ENCODE measurements at places on chromosomes 3 and 15. TPM values are rescaled to one million over a fixed set of nuclear protein-coding genes. Genes with fewer than 3 reads are reported as not detected.

Gene RETNLB
- total RNA-seq, result not detected

Gene CFAP100
- not detected for total RNA-seq

Gene CHRNA3
- total RNA-seq, result not detected

Gene ADAMTS9
- total RNA-seq, result 22.6 TPM

Gene TNNC1
- total RNA-seq, result not detected

Gene PLA2G4D
- total RNA-seq, result not detected

Gene FRG2C
- total RNA-seq, result not detected

Gene CCR3
- not detected for total RNA-seq

Gene KBTBD13
- total RNA-seq, result not detected

- DNase-seq, result no peak
Observed at GRCh38 chr3:161913786-161914389, 417.3 kb downstream of the OTOL1 start.

DNA sequence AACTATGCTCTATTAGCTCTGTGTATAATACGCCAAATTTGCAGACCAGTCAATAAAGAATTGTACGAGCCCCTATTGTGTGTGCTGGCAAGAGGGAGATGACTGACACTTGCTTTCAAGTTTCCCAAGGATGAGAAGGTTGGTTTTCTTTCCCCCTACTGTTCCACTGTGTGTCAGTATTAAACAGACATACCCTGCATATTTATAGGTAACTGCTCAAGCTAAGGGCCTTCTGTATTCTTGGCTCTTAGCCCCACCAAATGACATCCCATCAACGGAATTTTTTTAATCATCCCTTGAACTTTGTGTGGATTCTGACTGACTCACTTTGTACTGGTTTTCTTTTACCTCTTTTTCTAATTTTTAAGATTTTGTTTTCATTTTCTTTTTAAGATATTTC, 60.6 kb upstream of the GYG1 start:
- no peak for DNase-seq

- DNase-seq, result peak; percentile 86
Observed at GRCh38 chr15:95296643-95297042, 1033.9 kb upstream of the NR2F2 start.

DNA sequence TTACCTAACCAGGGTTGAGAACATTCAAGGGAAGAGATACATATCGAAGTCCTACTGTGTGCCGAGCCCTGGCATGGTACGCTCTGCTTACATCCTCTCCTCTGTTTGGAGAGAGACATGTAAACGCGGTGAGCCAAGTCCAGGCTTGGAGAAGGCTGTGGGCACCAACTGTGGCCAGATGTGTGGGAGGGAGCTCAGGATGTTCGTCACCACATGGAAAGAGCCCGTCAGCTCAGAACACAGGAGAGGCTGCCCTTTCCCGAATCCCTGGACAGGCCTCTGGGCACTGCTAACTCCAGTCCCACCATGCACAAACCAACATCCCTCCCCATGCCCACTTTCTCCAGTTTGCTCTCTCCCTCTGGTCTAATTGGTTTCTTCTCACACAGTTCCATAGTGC, 43.0 kb downstream of the MESD start:
- DNase-seq, result no peak

- DNase-seq, result peak; percentile 87
Observed at GRCh38 chr15:77482570-77482969, 61.9 kb downstream of the HMG20A start.

DNA sequence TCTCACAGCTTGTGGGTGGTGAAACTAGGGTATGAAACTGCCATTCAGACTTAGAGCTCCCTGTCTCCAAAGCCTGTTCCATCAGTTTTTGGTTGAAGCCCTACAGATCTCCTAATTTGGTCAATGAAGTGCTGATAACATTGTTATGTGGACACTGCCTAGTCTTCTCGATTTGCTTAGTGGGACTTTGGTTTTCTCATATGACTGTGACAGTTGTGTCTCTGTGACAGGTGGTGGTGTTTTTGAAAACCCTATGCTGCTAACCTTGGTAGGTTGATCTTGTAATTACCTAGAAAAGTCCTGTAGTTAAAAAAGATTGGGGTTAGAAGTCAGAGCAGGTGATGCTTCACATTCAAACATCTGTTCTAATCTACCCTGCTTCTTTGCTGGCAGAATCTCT, 9.2 kb downstream of the PPM1L start:
- no peak for DNase-seq

DNA sequence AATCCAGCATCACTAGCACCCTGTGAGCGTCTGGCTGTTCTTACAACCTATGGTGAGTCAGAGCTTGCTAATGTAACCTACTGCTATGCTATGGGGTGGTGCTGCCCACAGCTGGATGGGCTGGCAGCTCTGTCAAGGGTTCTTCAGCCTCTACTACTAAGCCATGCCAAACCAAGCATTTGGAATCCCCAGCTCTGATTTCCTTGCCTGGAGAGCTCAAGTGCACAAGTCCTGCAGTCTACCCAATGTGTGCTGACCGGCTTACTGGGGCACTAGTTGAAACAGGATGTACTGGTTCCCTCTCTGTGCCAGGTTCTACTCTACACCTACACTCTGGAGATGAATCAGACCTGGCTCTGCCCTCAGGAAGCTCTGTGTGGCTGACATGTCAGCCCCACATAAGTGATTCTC, 4.2 kb downstream of the TEX264 start:
- DNase-seq, result no peak

GRCh38 chr3:193407112-193407511, 28.6 kb upstream of the ATP13A5 start:
- DNase-seq, result no peak

DNA sequence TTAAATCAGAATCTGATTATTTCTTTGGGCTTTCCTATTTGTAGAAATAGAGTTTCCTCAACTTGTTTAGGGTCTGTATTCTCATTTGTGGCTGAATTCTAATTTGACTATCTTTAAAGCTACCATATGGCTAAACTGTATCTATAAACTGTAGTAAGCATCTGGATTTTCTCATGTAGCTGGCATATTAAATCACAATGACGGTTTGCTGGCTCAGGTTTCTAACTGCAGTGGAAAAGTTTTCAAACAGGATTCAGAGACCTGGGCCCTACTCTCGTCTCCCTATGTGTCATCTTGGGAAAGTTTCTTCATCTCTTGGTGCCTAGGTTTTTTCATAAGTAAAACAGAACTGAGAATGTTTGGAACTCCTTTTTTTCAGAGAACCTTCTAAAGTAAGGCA, 68.3 kb downstream of the GALK2 start:
- no peak for DNase-seq
